ENCODE measurements at places on chromosomes 11 and 22.
A peak's percentile ranks its signal among the peaks of the same experiment; 100 is the strongest.

- no peak for DNase-seq
Measured at GRCh38 chr11:99987821-99988470, 699.1 kb upstream of the ARHGAP42 start.

DNA sequence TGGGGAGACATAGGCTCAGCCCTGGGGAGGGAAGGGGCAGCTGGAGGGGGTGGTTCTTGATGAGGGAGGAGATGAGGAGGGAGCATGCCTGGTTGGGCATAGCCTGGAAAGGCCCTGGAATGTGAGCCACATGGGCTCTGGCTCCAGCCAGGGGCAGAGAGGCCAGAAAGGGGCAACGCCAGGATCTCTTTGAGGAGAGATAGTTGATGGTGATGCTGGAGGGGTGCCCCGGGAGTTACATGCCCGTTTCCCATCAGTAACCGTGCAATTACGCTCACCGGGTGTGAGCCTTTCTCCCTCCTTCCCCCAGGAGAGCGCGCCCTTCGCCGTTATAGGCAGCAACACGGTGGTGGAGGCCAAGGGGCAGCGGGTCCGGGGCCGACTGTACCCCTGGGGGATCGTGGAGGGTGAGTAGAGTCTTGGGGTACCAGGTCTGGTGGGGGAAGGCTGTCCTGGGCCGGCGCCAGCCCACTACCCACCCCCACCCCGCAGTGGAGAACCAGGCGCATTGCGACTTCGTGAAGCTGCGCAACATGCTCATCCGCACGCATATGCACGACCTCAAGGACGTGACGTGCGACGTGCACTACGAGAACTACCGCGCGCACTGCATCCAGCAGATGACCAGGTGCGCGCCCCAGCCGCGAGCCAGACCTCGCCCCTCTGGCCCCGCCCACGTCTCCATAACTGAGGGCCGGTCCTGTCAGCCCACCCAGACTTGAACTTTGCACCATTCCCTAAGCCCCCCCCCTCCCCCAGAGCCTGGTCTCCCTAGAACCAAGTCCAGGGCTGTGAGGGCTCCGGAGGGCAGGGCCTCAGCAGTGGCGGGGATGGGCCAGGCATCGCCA, 1.8 kb upstream of the GP1BB start:
- DNase-seq: no peak

GRCh38 chr22:29032014-29032475, 29.6 kb downstream of the C22orf31 start:
- DNase-seq: no peak

DNA sequence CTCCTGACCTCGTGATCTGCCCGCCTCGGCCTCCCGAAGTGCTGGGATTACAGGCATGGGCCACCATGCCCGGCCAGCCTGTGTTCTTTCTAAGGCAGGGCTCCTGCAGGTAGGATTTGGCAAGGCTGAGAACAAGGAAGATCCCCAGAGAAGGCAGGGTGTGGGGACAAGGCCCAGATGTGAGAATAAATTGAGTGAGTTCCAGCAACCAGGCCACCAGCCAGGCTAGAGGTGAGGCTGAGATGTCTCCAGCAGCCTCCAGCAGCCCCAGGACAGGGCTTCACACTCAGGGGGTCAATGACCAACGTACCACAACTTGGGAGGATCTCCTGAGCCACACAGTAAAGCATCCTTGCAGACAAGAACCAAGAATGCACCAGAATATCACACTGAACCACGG, 75.1 kb downstream of the BUD13 start:
- no peak for DNase-seq

GRCh38 chr22:24200619-24201212, 19.4 kb downstream of the SUSD2 start:
- no peak for DNase-seq

DNA sequence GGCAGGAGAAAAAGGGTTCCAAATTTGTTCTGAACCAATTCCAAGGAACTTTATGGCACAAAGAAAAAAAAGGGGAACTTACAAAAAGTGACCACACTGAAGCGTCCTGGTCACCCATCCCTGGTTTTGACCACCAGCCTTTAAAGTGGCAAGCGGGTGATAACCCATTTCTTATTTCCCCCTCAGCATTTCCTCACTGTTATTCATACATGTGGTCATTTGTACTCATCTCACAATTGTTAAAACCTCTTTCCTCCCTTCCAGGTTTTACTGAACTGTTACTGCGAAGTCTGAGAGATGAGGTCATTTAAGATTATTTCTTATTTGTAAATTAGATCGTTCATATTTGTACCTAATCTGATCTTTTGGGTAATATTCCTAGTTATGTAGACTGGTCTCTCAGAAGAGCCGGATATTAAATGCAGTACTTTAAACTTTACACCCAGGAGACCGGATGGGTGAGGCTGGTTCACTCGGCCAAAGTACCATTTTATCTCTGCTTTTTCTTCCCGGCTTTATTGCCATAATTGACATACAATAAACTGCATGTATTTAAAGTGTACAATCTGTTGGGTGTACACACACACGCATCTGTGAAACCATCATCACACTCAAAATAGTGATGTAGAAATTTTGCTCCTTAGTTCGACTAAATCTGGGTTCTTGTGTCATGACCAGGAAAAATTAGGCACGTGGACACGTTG, 47.0 kb downstream of the CDPF1 start:
- no peak for DNase-seq

DNA sequence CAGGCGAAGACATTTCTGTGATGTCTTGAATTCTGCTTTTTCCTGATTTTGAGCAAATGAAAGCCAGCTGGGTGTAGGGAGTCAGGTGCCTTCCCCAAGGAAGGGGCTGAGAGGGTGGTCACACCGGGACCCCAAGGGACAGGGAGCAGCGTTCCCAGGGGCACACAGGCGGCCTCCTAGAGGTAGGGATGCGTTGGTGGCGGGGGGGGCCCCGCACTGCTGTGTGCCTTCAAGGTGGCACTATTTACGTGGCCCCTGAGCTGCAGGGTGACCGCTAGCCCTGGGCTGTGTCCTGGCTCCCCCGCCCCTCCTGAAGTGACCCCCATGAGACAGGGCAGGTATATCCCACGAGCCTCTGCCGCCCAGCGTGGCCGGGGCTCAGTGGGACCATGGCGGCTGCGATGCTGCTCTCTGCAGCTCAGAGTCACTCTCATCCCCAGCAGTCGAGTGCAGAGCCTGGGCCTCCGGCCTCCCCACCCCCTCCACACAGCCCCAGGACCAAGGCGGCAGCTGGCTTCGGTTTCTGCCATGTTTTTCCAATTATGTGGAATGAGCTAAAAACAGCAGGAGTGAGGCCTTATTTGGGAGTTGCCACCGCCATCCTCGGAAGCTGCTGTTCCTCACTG, 60.9 kb downstream of the LRP5 start:
- no peak for DNase-seq

- DNase-seq: no peak
Measured at GRCh38 chr11:111910676-111911562, 651 bp downstream of the CRYAB start.

DNA sequence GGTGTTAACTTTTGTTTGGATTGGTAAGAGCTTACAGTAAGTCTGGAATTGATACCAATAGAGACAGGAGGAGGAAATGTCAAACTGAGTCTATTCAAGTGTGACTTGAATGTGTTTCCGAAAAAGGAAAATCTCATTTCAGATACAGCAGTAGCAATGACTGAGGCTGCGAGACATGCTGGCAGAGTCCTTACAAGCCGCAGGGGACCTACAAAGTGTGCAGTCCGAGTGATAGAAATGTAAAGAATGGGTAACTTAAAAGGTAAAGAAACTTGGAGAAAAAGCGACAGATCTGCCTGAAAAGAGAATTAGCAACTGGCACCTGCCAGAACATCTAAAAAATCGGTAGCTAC, 444 bp downstream of the CWF19L2 start:
- peak; percentile 49 for DNase-seq

DNA sequence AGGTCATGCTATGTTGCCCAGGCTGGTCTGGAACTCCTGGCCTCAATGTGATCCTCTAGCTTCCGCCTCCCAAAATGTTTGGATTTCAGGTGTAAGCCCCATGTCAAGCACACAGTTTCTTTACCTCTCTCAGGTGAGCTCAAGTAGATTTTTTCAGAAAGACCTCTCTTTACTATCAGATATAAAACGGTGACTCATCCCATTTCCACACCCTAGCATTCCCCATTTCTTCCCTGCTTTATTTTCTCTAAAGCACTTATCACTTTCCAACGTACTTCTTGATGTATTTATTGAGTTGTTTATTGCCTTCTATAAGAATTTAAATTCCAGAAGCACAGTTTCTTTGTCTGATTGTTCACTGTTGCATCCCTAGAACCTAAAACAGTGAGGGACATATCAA, 3.7 kb downstream of the TSG101 start:
- no peak for DNase-seq

GRCh38 chr11:116274521-116274920, 498.3 kb downstream of the BUD13 start:
- no peak for DNase-seq

DNA sequence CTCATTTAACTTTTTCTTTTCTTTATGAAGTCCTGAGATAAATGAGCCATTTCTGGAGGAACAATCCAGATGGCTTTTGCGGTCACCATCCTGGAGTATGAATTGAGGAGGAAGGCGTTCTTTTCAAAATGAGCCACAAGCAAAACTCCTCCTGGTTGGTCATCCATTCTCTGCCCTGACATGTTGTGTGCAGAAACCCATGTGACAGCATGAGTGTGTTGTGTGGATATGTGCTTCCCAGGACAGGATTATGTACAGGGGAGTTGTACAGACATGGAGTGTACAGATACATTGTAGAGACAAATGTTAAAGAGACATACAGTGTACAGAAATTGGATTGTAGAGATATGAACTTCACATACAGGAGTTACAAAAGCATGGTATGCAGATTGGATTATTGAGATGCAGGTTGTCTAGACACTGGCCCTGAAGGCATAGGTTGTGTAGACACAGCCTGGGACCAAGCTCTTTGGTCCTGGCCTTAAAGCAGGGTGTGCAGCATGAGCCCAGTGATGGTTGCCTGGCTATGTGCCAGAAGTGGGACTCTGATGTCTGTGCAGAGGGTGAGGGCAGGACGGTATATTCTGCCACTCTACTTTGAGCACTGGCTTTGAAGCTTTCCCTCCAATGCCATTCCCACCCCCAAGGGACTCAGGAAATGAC, 178.5 kb upstream of the ZBED5 start:
- no peak for DNase-seq

DNA sequence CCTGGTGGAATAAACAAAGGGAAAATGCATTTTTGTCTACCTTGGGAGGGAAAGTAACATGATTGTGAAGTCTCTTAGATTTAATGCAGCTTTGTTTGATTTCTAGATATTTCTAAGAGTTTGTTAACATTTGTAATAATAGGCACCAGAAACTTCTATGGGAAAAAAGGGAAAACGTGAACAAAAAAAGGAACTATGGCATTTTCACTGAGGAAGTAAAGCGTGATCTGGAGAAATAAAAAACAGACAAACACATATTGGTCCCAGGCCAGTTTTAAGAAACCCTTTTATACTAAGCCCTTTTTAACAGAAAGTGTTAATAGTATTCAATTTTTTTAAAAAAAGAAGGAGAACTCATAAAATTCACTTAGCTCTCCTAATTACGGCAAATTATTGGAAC, 6.9 kb upstream of the MS4A7 start:
- no peak for DNase-seq

- peak; percentile 60 for DNase-seq
Measured at GRCh38 chr11:125871391-125872137, 15.9 kb upstream of the HYLS1 start.

DNA sequence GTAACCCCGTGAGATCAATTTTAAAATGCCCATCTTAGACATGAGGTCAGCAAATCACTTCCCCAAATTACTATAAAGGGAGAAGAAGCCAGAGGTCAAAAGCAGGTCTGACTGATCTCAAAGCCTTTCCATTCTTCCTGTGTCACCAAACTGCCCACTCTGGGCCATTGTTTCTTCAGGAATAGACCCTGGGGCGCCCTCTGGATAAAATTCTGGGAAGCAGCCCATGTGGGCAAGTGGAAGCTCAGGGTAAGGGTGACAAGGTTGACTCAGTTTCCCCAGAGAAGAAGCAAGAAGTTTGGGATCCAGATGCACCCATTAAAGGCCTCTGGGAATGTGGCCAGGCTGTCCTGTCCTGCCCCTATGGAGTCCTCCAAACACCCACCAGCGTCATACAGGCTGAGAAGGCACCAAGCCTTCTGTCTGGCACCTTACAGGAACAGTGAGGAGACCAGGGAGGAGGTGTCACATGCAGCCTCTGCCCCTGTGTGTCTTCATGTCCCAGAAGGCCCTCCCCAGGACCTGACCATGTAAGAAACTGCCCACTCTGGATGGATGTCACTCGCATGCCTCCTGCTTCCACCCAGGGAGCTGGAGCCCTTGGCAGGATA, 50.1 kb downstream of the CHST1 start:
- no peak for DNase-seq

DNA sequence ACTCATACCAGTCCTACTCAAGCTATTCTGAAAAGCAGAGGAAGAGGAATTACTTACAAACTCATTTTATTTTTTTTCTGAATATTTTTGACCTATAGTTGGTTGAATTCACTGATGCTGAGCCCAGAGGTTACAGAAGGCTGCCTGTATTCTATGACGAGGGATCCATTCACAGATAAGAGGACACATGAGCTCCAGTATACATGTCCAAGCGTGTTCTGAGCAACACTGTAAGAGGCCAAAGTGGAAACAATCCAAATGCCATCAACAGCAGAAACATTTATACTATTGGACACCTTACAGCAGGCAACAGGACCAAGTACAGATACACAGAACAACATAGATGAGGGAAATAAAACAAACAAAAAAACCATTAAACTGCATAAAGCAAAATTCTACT, 10.3 kb downstream of the KDM4E start:
- DNase-seq: no peak

DNA sequence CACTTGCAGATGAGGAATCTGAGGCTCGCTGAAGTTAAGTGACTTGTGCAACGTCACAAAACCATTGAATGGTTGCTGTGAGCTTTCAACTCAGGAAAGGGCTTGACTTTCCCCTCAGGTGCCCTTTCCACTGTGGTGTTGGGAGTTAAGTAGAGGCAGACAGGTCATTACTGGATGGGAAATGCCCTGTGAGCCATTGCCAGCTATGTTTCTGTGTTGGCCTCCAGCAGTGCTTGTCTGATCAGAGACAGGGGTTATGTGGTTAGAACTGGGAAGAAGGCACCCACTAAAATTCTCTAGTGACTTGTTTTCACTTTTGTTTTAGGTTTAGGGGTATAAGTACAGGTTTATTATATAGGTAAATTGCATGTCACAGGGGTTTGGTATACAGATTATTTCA, 96.6 kb downstream of the FDX1 start:
- DNase-seq: no peak

GRCh38 chr22:37818409-37819104, 4.6 kb upstream of the GALR3 start:
- DNase-seq: peak; percentile 88

GRCh38 chr11:45801723-45802315, 3.1 kb upstream of the SLC35C1 start:
- DNase-seq: peak; percentile 63
